ENCODE measurements at places on chromosomes 7 and 10.

GRCh38 chr10:48455392-48456151 lies 149.1 kb downstream of the MAPK8 start:
- DNase-seq = no peak

- no peak for DNase-seq
Observed at GRCh38 chr7:141294143-141294829, 220.4 kb downstream of the TMEM178B start.

DNA sequence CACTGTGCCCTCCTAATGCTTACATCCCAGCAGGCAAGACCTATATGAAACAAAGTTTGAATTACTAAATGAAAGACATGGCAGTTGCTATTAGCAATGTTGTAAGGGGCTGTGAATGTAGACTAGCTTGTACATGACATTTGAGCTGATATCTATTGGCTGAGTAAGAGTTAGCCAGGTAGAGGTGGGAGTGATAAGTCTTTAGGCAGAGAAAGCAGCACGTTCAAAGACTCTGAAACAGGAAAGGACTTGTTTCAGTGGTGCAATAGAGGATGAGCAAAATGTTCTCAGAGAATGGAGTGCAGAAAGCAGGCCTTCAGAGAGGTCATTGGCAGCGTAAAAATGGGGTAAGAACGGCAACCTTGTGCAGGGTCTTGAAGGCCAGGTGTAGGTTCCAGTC lies 687.6 kb downstream of the AUTS2 start:
- no peak for DNase-seq

DNA sequence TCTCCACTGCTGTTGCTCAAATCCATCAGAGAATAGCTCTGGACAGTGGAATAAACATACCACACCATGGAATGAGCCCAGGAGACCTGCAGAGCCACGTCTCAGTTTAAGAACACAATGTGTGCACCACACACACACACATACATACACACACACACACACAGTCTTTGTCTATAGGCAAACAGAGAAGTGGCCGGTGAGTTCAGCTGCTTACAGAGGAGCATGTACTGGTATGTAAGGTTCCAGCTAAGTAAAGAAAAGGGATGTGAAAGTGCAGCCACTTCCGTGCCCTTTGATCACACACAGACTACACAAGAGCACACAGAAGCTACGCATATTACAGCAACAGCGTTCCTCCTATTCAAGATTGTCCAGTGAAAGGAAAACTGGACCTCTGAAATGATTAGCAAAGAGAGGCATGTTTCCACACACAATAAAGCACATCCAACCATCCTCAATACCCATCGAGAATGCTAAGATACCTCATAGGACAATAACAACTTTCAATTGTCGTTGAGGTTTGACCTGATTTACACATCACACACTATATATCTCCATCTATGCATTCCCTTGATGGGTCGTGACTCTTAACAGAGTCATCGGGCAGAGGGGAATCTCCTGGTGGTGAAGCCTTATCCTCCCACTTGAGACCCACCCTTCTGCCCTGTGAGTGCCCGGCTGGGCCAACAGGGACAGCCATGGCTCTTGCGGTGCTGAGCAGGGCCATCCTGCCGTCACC lies 23.6 kb downstream of the SLC35B4 start:
- DNase-seq = no peak

GRCh38 chr10:124728071-124728829 lies 15.9 kb downstream of the FAM53B start:
- no peak for DNase-seq

GRCh38 chr10:43078986-43079273 lies 2.1 kb downstream of the RET start:
- peak; percentile 42 for DNase-seq

- no peak for DNase-seq
Observed at GRCh38 chr10:95837356-95837776, 70.4 kb upstream of the CC2D2B start.
